ENCODE measurements at places on chromosomes 1 and 21.

- no peak for DNase-seq
Observed at GRCh38 chr1:110272045-110272444, 61.9 kb downstream of the KCNC4 start.

GRCh38 chr1:54766726-54767125 is 2.4 kb upstream of the PARS2 start:
- no peak for DNase-seq

DNA sequence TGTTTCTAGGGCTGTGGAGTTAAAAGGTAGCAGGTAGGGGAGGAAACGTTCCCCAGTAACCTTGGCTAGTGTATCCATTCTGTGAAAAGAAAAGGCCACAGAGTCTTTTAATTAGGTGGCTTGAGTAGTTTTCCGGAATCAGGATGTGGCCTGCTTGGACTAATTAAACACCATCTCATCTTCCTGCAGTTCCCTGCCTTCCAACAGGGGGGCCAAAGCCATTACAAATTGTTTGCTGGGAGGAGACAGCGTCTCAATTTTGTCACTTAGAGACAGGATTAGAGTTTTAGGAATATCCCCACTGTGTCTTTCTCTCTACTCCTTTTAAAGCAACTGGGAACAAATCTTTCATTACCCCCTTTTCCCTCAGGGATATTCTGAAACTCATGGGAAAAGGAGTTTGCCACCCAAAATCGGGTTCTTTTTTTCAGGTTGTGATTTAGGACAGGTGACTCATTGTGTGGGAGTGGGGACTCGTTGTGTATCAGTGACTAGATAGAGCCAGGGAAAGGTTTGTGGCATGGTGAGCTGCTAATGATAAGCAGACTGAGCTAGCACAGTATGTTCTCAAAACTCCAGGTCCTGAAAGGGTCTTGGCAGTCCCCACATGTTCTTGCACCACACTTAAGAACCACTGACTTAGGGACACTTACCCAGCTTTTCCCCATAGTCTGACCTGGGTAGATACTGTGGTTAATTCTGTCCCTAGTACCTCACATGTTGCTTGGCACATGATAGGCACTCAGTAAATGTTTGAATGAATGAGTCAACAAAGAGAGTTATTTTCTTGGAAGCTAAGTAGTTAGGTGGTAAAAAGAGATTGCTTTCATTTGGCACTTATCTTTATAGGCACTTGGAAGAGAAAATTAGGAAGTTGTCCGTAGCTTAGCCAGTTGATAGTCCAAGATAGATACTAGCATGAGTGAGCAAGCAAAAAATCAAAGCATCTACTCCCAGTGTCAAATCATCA is 22.5 kb downstream of the INTS3 start:
- DNase-seq, result no peak

DNA sequence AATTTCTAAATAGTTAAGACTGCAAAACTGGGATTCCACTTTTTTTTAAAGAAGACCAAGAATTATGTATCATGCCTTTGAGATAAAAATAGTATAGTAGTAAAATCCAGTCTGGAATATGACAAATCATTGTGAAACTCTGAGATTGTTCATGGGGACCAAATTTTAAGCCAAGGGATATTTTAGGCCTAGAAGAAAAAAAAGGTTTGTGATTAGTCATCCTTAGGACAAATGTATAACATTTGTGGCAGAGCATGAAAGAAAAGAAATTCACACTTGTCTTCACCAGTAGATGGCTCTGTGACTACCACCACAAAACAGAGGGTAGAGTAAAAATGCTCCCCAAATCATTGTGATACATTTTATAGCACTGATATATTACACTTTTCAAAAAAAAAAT is 226.1 kb downstream of the KCTD3 start:
- DNase-seq, result peak; percentile 97

DNA sequence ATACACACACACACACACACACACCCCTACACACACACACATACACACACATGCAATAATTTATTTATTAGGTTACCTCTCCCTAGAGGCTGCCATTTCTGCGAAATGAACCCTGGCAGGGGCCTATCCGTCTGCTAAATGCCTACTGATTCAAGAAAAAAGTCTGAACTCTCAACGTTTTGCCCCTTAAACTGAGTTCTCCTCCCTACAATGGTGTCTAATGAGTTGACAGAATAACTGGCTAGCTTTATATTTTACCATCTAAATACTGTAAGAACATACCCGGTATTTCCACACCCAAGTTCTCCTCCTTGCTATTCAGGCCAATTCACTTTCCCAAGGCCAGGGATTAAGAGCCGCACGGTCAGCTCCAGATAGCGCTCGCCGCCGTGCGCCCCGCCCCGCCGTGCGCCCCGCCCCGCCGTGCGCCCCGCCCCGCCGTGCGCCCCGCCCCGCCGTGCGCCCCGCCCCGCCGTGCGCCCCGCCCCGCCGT is 339 bp upstream of the RNPC3 start:
- peak; percentile 57 for DNase-seq

DNA sequence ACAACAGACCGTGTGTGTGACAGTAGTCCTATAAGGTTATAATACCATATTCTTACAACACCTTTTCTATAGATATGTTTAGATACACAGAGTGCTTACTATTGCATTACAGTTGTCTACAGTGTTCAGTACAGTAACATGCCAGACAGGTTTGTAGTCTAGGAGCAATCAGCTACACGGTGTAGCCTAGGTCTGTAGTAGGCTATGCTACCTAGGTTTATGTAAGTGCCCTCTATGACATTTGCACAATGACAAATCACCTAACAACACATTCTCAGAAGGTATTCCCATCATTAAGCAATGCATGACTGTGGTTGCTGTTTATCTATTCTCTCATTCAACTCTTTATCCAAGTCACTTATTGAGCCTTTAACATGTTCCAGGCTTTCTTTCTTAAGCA is 1.8 kb upstream of the WLS start:
- no peak for DNase-seq

- DNase-seq, result no peak
Observed at GRCh38 chr1:191588905-191589304, 569.4 kb upstream of the RGS18 start.

GRCh38 chr1:48019714-48020315 is 22.6 kb upstream of the TRABD2B start:
- no peak for DNase-seq

DNA sequence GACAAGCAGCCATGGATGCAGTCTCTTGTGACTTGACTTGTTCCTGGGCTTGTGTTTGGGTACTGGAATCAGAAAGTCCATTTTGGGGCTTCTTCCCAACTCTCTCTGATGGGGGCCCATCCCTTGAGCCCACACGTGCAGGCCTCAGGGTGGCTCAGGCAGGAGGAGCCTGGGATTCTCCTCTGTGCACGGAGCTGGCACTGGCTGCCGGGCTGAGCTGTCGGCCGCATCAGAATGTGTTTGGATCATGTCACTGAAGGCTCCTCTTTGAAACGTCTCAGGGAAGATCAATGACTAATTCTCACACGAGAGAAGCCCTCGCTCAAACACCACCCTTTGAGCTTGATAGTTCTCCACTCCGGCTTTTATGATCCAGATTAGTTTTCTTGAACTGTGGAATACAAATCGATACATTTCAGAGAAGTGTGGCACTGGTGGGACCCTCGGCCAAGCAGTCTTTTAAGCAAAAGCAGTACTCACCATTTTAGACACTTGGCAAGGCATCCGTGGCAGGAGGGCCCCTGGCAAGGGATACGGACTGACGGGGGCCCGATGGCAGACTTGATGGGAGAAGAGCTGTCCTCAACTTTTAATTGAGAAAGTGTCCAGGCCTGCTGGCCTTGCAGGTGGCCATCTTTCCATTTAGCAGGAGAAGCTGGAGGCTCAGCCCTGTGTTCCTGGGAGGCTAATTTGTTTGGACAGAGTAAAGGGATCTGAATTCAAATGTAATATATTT is 220.7 kb upstream of the C1orf174 start:
- DNase-seq, result no peak

Data from fibroblast of skin of back (primary cell).